ENCODE measurements at places on chromosomes 3 and 15. TPM values are rescaled to one million over a fixed set of nuclear protein-coding genes. Genes with fewer than 3 reads are reported as not detected.
A peak's percentile ranks its signal among the peaks of the same experiment; 100 is the strongest.

GRCh38 chr3:50539356-50540286 lies 27.9 kb downstream of the C3orf18 start:
- no peak for DNase-seq

DNA sequence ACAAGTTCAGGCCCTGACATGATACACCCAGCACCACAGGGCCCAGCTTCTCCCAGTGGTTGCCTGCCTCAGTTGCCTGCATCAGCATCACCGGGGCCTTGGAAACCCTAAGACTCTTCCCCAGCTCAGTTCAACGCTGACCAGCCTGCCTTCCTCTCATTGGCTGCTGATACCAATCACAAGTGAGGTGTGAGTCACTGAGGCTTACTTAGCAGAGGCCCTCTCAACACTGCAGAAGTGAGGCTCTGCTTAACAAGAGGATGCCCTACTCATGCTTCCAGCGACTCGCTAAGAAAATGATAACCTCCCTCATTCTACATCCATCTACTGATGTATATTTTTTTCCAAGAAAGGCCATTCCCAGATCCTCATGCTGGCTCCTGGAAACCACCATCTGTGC lies 151.9 kb downstream of the ADAMTS17 start:
- DNase-seq = no peak

GRCh38 chr3:7695049-7695448 lies 806.6 kb upstream of the LMCD1 start:
- no peak for DNase-seq

The CLDND1 gene
- 132 TPM for total RNA-seq

GRCh38 chr15:77510066-77511057 lies 89.7 kb downstream of the HMG20A start:
- no peak for DNase-seq

The SUCNR1 gene
- total RNA-seq = 0.41 TPM

DNA sequence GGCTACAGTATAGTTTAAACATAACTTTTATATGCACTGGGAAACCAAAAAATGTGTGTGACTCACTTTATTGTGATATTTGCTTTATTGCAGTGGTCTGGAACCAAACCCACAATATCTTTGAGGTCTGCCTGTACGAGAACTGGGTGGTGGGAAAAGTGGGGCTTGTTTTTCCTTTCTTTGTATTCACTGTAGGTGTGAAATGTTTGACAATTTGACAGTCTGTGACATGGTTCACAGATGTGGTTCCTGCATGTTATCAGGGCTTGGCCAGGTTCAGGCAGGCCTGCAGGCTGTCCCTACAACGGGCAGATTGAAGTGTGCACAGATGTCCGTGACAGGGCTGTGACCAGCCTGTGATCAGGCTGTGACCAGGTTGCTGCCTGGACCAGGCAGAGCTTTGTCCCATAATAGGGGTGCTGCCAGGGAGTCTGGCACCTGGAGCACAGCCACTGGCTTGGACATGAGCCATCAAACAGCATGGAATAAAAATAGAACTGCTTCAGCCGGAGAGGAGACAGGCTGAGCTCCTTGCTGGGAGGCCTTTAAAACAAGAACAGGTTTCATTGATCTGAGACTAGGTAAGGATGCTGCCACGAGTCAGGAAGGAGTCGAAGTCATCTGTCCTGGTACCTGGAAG lies 61.0 kb downstream of the KLF13 start:
- DNase-seq = no peak

The MYEF2 gene
- total RNA-seq = not detected

GRCh38 chr3:194139071-194139813 lies 3.3 kb downstream of the HES1 start:
- DNase-seq = peak; percentile 85

DNA sequence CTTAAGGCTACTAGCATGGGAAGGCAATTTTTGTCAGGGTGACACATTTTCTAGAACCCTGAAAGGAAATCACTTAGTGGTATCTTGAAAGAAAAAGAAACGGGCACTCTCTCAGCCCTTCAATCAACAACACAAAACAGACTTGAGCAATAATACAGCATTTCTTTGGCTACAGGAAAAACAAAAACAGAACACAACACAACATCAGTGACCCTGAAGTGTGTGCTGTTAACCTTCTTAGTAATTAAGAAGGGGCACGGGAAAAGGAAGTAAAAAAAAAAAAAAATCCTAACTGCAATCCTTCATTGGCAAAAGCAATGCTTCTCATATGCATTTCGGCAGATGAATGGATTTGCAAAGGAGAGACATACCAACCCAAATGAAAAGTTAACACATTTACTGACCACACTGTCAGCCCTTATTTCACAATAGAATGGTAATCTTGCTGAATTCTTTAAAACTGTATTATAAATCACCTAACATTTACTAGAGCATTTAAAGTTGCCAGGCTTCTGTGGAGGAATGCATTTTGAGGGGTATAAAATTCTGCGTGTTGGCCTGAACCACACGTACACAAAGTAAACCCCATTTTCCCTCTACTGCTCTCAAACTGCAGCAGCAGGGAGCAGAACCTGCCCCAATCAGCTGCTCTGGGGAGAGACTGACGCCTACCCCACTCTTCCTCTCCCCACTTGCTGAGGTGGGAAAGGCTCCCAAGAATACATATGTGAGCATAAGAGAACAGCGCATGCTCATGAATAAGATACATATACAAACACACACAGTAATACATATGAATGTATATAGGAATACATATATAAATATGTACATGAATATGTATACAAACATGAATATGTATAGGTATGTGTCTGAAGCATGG lies 198.5 kb downstream of the FOXP1 start:
- DNase-seq = no peak

The EPB42 gene
- total RNA-seq = not detected

DNA sequence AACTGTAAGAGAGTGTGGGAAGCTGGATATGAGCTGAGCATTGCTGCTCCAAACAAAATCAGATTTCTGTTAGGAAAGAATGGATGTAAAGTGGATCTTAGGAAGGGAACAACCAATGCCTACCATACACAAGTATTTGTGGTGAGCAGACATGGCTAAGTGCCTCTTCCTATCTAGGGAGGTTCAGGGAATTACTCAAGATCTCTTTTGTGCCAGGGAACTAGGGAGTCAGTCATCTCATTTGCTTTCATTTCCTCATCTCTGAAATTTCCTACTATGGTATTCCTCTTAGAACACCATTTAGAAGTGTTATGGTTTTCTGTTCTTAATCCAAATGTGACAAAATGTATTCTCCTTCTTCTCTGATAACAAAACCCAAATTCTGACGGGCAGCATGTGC lies 396.5 kb downstream of the FHIT start:
- no peak for DNase-seq

DNA sequence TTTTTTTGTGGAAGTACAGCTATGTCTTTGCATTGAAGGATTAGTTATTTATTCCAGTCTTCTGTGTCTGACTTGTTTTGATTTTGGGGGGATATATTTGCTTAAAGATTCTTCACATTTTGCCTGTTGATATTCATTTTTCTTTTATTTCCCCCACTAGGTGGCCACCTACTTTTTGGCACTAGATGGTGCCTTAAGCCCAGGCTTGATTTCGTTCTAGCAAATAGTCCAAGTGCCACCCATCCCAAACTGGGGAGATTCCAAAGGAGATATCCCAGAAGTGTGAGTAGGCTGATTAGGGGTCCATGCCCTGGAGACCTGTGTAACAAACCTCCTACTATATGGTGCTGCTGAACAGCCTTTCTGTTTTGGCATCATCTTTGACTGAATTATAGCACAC lies 80.0 kb upstream of the SPATA16 start:
- peak; percentile 1 for DNase-seq

DNA sequence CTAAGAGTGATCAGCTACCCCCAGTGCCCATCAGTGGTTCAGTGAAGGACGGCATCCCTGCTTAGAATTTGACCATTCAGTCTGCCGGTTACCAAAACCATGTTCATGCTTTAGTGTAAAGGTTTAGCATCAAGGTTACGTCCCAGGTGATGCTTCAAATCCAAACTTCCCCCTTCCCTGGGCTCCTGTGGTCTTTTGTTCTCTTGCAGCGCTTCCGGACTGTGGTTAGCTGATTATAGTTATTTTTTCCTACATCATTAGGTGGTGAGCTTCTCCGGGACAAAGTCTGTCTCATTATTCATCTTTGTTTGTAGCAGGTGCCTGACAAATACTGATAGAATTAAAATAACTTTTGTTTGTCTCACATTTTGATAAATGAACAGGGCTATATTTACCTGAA lies 28.3 kb upstream of the MYZAP start:
- no peak for DNase-seq

- peak; percentile 90 for DNase-seq
Observed at GRCh38 chr3:194537732-194538247, 51.0 kb upstream of the ATP13A3 start.

DNA sequence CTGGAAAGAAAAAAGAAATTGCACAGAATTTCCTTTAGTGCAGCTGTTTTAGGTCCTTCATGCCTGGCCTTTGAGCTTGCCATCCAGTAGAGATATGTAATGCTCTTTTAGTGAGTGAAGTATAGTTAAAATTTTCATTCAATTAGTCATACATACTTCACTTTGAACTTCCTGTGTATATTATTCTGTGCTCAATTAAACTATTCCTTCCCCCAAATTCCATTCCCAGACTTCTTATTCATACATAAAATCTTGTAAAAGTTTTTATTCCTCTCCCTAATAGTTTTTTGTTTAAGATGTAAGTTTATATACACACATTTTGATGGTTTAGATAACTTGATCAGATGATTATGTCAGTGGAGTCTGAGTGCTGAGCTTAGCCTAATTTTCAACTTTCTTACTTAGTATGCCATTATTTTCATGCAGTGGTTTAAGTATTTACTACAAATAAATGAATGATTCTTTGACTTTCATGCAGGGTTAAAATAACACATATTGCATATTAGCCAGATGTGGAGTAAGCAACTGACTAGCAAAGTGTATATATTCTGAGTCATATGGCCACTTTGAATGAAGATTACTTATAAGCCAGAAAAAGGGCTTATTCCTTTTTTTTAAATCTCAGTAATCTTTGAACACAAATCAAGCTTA lies 42.5 kb upstream of the ABHD10 start:
- peak; percentile 23 for DNase-seq

The EPHA6 gene
- not detected for total RNA-seq

DNA sequence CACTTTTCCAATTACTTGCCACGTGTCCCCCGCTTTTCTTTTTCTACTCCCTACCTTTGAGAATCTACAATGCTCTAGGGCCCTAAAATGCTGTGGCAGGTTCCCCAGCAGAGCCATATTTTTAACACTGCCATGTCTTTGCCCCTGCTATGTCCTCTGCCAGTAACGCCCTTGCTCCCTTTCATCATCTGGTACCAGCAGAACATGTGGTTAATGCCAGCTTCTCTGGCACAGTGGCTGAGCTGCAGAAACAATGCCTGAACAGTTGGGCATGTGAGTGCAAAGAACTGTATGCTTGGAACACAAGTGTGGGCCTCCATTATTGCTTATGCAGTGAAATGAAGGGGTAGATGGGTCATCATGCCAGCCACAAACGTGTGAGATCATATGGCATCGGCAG lies 287.6 kb downstream of the NEK10 start:
- no peak for DNase-seq

GRCh38 chr15:53808058-53808706 lies 48.7 kb upstream of the WDR72 start:
- DNase-seq = no peak

DNA sequence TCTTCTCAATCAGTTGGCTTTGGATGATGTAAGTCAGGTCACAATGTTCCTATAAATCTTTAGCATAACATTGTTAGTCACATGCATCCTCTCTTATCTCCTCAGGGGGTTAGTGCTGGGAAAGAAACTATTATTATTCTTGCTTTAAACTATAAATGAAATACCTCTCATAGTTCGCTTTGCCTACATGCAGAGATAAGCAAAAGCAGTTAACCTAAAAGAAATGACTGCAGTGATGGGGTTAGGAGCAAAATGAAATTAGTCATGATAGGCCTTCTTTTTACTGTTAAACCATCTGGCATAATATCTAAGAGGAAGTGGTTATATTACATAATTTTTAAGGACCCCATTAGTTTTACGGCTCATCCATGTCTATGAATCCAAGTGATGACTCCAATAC lies 91.7 kb upstream of the IGSF10 start:
- no peak for DNase-seq

Measured in SJCRH30 (cell line).